ENCODE measurements at places on chromosomes 6 and 20. TPM values are rescaled to one million over a fixed set of nuclear protein-coding genes. Genes with fewer than 3 reads are reported as not detected.

KIF6 gene
- 3.7 TPM for total RNA-seq

LY6G6F gene
- total RNA-seq, result not detected

COL9A3 gene
- total RNA-seq, result 0.24 TPM

FAM8A1 gene
- total RNA-seq, result 32.1 TPM

ZDHHC14 gene
- total RNA-seq, result 6.8 TPM

ADTRP gene
- 0.81 TPM for total RNA-seq

PCMTD2 gene
- total RNA-seq, result 67.2 TPM

NINL gene
- total RNA-seq, result 10.6 TPM

MRPL14 gene
- 42.5 TPM for total RNA-seq

TSHZ2 gene
- 1.1 TPM for total RNA-seq

DPM1 gene
- 43.2 TPM for total RNA-seq

All from hair follicle dermal papilla cell (primary cell).